ENCODE measurements at places on chromosomes 2 and 18. TPM values are rescaled to one million over a fixed set of nuclear protein-coding genes. Genes with fewer than 3 reads are reported as not detected.

GRCh38 chr2:145690183-145690778 lies 1170.4 kb upstream of the ZEB2 start:
- no peaks in the 10 kb centered on the region for H3K27me3 ChIP-seq
- H3K36me3 ChIP-seq: no peaks in the 10 kb centered on the region
- peaks cover 7% of the 10 kb centered on the region for H3K4me1 ChIP-seq
- no peak overlapping the region for H3K4me3 ChIP-seq
- H3K27ac ChIP-seq: no peak overlapping the region
- DNase-seq: no peak

DNA sequence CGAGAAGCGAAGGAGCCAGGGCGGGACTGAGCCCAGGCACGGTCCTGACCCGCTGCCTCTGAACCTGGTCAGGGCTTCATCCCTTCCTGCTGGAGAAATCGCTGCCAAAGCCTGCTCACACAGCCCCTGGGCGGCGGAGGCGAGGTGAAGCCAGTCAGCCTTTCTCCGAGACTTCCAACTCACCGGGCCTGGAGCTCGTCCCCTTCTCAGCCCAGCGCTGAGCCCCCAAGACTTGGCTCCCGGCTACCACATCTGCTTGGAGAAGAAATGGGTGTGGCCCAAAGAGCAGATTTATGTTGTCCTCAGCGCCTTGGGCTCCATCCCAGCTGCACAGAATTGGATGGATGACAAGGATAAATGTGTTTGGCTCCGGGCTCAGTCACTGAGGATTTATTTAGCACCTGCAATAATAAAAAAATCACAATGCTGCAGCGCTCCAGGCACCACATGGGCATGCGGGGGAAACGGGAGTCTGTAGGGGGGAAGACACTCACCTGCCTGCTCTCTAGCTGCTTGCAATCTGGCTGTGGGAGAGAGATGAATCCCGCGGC lies 64.9 kb downstream of the ACTR2 start:
- H3K27ac ChIP-seq: no peak overlapping the region
- no peaks in the 10 kb centered on the region for H3K36me3 ChIP-seq
- peaks cover 20% of the 10 kb centered on the region for H3K4me1 ChIP-seq
- H3K27me3 ChIP-seq: no peaks in the 10 kb centered on the region

GRCh38 chr2:127388423-127389164 lies 819 bp upstream of the MAP3K2 start:
- no peaks in the 10 kb centered on the region for H3K27me3 ChIP-seq
- DNase-seq: no peak
- H3K4me1 ChIP-seq: peaks cover 22% of the 10 kb centered on the region
- peak overlapping the region; percentile 8 for H3K4me3 ChIP-seq
- no peaks in the 10 kb centered on the region for H3K36me3 ChIP-seq

ELOA2 gene
- not detected for polyA plus RNA-seq

DNA sequence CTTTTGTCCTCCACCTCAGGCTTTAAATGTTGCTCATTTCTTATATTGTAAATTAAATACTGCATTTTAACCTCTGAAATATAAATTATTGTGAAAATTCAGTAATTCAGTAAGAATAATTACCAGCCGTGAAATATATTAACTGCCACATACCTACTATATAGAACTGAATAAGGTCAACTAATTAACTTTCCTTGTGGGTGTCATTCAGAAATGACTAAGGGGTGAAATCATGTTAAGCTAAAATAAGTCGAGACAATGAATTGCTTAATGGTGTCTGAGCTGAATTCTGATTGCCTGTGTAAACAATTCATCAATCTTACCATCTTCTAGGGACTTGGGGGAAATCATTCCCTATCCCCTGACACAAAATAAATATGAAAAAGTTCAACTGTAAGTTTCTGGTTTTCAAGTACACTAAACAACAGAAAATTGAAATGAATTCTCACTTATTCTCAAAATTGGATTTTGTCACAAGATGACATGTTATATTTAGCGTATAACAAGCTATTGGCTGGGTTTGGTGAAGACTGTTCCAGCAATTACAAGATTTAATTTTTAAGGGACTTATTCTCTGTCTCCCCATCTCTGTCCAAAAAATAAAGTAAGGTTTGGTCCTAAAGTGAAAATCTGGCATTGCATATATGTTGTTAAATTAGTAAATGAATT lies 255.1 kb downstream of the METTL4 start:
- H3K27ac ChIP-seq: no peak overlapping the region
- DNase-seq: no peak
- no peak overlapping the region for H3K4me3 ChIP-seq
- no peaks in the 10 kb centered on the region for H3K27me3 ChIP-seq
- H3K36me3 ChIP-seq: no peaks in the 10 kb centered on the region

Measured in keratinocyte (primary cell).